Sciatic nerve (tissue), 2 donors: ENCODE measurements at places on chromosomes 2 and 18. TPM values are rescaled to one million over a fixed set of nuclear protein-coding genes. Genes with fewer than 3 reads are reported as not detected.

DNA sequence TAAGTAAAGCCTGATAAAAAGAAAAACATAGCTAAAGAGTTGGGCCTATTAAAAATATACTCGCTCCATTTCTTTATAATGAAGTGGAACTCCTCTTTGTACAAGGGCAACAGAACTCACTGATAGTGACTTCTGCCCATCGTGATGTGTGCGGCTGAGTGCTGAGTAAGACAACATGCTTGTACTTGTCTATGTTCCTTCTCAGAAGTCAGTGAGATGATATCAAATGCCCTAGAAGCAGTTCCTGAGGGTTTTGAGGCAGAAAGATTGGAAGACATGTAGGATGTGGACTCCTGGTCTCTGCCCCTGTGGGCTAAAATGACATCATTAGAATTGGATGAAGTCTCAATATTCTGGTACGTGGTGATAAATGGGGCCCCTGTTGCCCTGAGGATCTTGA lies 73.8 kb downstream of the USP40 start:
- no peak for DNase-seq

DNA sequence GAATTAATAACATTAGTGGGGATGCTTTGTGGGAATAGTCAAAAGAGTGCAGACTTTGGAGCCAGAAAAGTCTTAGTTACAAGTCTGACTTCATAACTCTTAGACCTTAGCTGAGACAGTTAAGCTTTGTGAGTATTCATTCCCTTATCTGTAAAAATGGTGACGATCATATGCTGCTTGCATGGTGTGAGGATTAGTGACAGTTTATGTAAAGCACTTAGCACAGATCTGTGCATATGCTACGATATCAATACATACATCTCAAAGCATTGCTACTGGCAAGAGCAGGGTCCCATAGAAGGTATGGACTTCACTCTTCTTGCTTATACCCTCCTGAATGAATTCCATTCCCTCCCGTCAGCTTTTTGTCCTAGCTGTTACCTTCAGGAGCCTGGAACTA lies 56.7 kb upstream of the LYPD6B start:
- no peak for DNase-seq

GRCh38 chr2:240136671-240137292 lies 677 bp upstream of the COPS9 start:
- DNase-seq = peak; percentile 56

DNA sequence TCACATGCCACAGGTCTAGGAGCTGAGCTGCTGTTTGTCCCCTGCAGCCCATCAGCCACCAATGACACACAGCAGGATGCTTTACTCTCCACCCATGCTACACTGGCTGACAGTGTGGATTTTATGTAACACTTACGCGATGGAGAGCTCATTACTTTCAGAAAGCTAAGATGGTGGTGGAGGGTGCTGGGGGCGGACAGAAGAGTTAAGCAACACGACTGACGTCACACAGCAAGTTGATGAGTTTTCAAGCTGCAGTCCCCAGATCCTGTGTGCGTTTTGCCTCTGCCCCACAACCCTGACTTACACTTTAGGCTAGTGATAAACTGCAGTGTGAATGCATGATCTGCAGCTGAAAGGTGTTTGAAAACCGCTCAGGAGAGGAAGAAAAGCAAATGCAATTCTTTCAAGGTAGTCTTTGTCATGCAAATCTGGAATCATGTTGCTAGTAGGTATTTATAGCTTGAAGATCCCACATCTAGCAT lies 42.4 kb downstream of the MRPS5 start:
- DNase-seq = no peak

DNA sequence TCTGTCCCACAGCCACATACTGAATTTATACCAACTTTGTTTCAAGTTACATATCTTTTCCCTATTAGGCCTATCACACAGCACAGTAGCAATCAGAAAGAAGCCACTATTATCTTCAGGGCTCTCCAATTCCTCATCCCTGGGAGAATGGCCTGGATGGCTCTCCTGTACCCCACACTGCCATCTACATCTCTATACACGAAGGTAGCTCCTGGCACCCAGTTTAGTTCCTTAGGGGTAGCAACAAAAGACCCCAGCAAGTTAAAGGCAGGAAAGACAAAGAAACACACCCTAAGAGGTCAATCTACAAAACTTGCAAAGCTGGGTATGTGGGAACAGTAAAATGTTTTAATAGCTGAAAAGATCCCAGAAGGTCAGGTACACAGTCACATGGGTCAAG lies 39.9 kb downstream of the PAIP2B start:
- DNase-seq = no peak

DNA sequence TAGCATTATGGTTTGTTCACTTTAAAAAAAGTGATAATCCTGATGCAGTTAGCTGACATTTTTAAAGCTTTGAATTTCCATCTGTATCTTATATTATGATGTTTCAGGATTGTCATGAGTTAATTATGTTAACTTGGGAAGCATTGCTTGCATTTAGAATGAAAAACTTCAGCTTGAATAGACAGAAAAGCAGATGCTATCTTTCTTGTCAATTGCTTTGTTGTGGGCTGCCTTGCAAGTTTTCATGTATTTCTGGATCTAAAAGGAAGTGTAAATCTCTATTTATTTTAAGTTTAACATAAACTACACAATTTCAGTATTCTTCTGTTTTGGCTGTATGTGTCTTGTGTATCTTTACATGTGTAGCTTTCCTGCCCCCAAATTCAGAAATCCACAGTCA lies 479.5 kb downstream of the ARHGAP15 start:
- DNase-seq = no peak

The CCDC121 gene
- total RNA-seq = 7.6 TPM

The NOSTRIN gene
- total RNA-seq = 36.2 TPM

The ARMC9 gene
- total RNA-seq = 15.4 TPM

The CRYGC gene
- not detected for total RNA-seq
